ENCODE measurements at places on chromosomes 7 and 10. TPM values are rescaled to one million over a fixed set of nuclear protein-coding genes. Genes with fewer than 3 reads are reported as not detected.

Gene HOXA11
- total RNA-seq, result not detected

Gene UNCX
- total RNA-seq, result not detected

GRCh38 chr10:6667679-6668270 is 87.7 kb upstream of the PRKCQ start:
- DNase-seq, result no peak
- H3K27me3 ChIP-seq, result no peaks in the 10 kb centered on the region
- no peak overlapping the region for H3K27ac ChIP-seq
- H3K4me1 ChIP-seq, result peaks cover 18% of the 10 kb centered on the region
- H3K4me3 ChIP-seq, result no peak overlapping the region

DNA sequence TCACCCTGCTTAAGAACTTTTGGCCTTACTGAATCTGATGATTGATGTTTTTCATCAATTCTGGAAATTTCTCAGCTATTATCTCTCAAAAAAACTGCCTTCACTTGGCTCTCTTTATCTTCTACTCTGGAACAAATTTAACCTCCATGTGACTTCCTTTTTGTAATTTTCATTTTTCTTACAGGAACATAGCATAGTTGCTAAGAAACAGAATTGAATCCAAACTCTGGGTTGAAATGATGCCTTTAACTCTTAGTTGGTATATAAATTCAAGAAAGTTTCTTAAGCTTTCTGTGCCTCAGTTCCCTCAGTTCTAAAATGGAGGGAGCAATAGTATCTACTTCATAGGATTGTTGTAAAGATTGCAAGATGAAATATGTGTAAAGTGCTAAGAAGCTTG is 19.8 kb downstream of the GPR141 start:
- H3K36me3 ChIP-seq, result no peaks in the 10 kb centered on the region
- H3K27ac ChIP-seq, result no peak overlapping the region
- peaks cover 26% of the 10 kb centered on the region for H3K27me3 ChIP-seq
- peaks cover 6% of the 10 kb centered on the region for H3K4me1 ChIP-seq

- peak overlapping the region; percentile 76 for H3K4me3 ChIP-seq
- H3K4me1 ChIP-seq, result peaks cover 30% of the 10 kb centered on the region
- no peak overlapping the region for H3K27ac ChIP-seq
- no peak for DNase-seq
- H3K36me3 ChIP-seq, result no peaks in the 10 kb centered on the region
- peaks cover 6% of the 10 kb centered on the region for H3K27me3 ChIP-seq
These were observed 3.2 kb upstream of the CLDN4 start for GRCh38 chr7:73827567-73828106.

GRCh38 chr10:129716211-129716681 is 247.8 kb downstream of the EBF3 start:
- no peaks in the 10 kb centered on the region for H3K27me3 ChIP-seq
- no peaks in the 10 kb centered on the region for H3K4me1 ChIP-seq
- H3K27ac ChIP-seq, result no peak overlapping the region
- H3K36me3 ChIP-seq, result peaks cover 11% of the 10 kb centered on the region
- no peak for DNase-seq
- H3K4me3 ChIP-seq, result no peak overlapping the region

Gene DEPP1
- total RNA-seq, result 0.27 TPM

DNA sequence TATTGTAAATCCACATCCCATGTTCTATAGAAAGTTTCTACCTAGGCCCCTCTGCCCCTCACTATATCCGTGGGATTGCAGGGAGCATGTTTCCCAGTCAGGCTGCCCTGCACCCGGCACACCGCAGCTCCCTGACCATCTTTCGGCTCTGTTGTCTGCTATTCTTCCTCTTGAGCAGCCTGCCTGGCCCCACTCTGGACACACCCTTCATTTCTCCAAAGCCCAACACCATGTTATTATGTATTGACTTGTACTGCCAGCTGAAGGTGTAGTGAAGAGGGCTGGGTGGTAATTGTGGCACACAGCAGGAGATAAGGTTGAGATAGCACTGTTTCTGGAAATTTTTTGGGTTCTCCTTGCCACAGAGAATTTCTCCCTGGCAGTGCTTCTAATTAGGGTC is 9.8 kb downstream of the LRMDA start:
- H3K27me3 ChIP-seq, result peaks cover 42% of the 10 kb centered on the region
- no peak overlapping the region for H3K4me3 ChIP-seq
- H3K4me1 ChIP-seq, result no peaks in the 10 kb centered on the region

DNA sequence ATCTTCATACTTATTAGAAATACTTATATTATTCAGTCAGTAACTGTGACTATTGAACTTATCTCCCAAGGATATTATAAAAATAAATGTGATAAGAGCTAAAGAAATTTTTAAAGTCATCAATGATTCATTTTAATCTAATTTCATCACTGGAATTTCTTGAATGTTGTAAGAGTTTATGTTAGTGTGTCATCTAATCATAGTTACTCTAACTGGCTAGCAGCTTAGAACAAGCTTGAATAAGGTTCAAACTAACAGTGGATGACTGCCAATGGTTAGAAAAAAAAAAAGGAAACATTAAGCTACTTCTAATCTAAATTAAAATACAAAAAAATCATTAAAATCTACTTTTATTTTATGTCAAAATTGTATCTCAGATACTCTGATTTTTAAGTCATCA is 1066.3 kb downstream of the CNTNAP2 start:
- no peaks in the 10 kb centered on the region for H3K36me3 ChIP-seq
- DNase-seq, result no peak

Gene AS3MT
- total RNA-seq, result 1.0 TPM

Gene GFRA1
- total RNA-seq, result not detected

DNA sequence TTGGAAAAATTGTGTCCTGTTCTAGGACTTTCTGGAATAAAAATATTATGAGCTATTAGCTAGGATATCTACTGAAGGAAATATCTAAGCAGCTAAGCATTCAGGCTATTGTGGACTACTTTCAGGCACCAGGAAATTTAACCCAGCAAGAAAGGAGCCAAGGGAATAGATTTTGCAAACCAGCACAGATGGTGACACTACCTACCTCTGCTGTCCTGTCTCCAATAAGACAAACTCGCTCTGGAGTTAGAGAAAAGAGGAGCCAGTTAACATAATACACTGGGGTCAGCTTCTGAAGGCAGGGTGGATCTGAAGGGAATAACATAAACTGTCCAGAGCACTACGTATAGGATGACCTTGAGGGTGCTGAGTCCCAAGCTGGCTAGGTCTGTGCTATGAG is 223.7 kb upstream of the PRSS58 start:
- H3K4me1 ChIP-seq, result peaks cover 55% of the 10 kb centered on the region
- peaks cover 2% of the 10 kb centered on the region for H3K36me3 ChIP-seq
- H3K27ac ChIP-seq, result peak overlapping the region; percentile 90
- peak overlapping the region; percentile 47 for H3K4me3 ChIP-seq

Gene CARD11
- 126 TPM for total RNA-seq

Gene CCL24
- not detected for total RNA-seq

Gene CNTNAP2
- not detected for total RNA-seq

DNA sequence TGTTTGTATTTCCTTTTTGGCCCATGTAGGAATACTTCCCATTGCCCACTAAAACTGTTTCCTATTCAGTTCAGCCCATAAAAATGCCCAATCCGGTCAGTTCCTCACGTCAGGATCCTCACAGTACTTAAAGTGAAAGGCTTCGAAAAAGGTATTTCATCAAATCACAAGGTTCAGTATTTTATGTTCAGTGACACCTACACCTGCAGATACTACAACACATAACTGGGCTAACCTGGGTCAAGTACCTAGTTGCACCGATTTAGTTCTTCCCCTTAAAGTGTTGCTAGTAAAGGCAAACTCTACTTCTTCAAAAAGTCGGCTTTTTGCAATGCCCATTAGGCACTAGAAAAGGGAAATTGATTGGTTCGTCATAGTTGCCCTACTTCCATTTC is 1.1 kb downstream of the SNX13 start:
- peak overlapping the region; percentile 98 for H3K4me3 ChIP-seq
- no peak for DNase-seq
- H3K4me1 ChIP-seq, result peaks cover 47% of the 10 kb centered on the region
- H3K27me3 ChIP-seq, result no peaks in the 10 kb centered on the region

DNA sequence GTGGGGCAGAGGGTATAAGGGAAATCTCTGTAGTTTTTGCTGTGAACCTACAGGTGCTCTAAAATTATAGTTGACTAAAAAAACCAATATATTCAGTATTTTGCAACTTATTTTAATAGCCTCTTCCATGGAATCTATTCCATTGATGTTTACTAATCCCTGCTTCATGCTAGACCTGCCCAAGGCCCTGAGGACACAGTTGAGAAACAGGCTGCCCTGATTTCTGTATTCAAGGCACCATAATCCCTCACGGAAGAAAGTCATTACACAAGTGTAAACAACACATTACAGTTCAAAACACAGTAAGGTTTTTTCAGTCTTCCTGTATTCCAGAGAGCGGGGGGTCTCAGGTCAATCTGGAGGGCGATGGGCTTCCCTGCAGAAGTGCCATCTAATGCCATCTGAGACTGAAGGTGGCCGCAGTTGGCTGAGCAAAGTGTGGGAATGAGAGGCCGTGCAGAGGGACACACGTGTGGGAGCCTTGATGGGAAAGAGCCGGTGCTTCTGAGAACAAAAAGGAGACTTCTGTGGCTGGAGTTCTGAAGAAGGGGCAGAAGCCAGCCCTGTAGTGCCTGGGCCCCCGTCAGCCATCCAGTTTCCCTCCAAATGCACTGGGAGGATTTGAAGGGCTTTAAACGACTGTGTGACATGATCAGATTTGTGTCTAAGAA is 146.9 kb downstream of the PTPN20 start:
- no peak overlapping the region for H3K27ac ChIP-seq
- peaks cover 29% of the 10 kb centered on the region for H3K27me3 ChIP-seq
- DNase-seq, result no peak
- no peaks in the 10 kb centered on the region for H3K36me3 ChIP-seq

Data from T-helper 17 cell (primary cell).